Endothelial cell of umbilical vein (primary cell): ENCODE measurements at places on chromosomes 2 and 18. TPM values are rescaled to one million over a fixed set of nuclear protein-coding genes. Genes with fewer than 3 reads are reported as not detected.

GRCh38 chr2:104236491-104236890 is 617.4 kb upstream of the POU3F3 start:
- no peak for DNase-seq

GRCh38 chr18:41323044-41323443 is 632.0 kb upstream of the PIK3C3 start:
- peak; percentile 75 for DNase-seq

- no peak for DNase-seq
Observed at GRCh38 chr2:88657131-88657530, 29.9 kb upstream of the EIF2AK3 start.

GRCh38 chr2:43127208-43127940 is 99.0 kb downstream of the ZFP36L2 start:
- DNase-seq = no peak

- DNase-seq = peak; percentile 71
Observed at GRCh38 chr18:22703883-22704585, 229.1 kb upstream of the RBBP8 start.

DNA sequence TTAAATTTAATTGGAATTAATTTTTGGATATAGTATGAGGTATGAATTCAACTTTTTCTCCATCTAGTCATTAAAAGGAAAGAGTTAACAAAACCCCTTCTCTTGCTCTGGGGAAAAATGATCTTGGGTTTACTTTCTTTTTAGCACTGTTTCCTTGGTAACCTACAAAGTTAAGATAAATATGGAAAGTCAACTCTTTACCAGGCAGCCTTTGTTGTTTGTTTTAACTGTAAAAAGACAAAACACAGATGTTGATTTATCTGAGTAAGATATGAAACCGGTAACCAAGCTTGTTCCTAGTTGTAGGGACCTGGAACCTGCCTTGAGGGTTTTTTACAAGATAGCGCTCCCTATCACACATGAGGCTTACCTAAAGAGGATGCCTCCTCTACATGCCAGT is 10.1 kb upstream of the SANBR start:
- DNase-seq = no peak

DNA sequence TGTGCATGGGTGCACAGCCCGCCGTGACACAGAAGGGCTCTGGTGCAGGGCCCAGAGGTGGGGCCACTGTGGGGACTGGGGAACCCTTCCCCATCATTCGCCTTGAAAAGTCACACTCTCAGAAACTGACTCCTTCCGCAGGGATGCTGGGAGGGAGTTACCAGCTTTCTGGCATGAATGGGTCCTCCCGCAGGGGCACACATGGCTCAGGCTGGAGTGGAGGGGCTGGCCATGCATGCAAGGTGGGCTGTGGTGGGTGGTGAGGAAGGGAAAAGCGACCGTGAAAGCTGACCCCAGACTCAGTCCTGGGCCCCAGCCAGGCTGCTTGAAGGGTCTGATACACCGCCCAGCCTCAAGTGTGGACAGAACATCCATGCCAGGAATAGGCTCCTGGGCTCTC is 201.1 kb downstream of the TNS1 start:
- no peak for DNase-seq

DNA sequence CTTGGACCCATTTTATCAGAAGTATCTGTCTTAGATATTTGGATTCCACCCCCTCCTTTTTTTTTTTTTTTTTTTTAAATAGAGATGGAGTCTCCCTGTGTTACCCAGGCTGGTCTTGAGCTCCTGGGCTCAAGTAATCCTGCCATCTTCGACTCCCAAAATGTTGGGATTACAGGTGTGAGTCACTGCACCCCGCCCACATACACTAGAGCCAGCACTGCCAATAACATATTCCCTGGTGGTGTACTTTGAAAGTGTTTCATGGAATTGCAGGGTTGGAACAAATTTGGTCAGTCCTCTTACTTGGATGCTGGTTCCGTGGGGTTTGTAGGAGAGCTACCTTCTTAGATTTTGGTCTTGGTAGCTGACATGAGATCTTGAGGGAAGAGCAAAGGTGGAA is 15.0 kb downstream of the PDCL3 start:
- DNase-seq = no peak

- peak; percentile 14 for DNase-seq
Observed at GRCh38 chr2:195620501-195620900, 36.5 kb upstream of the SLC39A10 start.

GRCh38 chr2:109345091-109345490 is 216.1 kb downstream of the SH3RF3 start:
- no peak for DNase-seq

DNA sequence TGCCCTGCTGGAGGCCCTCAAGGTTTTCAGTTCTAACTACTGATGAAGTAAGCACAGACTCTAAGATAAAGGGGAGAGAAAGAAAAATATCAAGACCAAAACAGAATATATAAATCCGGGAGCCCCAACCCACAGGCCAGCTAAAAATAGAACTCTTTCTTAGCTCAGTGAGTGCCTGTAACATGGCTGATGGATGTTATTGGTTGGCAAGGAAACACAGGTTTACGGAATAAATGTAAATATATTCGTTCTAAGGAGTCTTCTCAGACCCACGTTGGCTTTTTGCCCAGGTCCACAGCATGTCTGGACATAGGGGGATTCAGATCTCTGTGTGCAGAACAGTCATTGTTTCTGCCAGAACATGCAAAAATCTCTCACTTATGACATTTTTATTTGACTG is 139.0 kb upstream of the SERPINE2 start:
- DNase-seq = no peak

DNA sequence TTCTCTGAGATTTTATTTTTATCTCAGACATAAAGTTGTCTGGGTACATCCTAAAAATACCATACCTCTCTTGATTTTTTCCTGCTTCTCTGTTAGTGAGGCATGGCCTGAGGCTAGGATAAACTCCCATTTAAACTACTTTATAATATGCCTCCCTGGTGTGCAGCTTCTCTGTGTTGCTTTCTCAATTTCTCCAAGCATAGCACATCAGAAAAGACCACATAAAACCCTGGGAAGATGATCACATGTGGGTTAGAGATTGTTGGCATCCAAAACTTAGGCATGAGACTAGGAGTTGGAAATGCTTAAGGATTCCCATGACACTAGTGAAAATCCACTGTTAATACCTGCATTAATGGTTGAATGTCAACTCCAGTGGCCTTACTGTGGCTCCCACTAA is 254.6 kb downstream of the RND3 start:
- DNase-seq = no peak

- DNase-seq = peak; percentile 67
Observed at GRCh38 chr18:71324356-71324755, 1035.5 kb downstream of the SOCS6 start.

DNA sequence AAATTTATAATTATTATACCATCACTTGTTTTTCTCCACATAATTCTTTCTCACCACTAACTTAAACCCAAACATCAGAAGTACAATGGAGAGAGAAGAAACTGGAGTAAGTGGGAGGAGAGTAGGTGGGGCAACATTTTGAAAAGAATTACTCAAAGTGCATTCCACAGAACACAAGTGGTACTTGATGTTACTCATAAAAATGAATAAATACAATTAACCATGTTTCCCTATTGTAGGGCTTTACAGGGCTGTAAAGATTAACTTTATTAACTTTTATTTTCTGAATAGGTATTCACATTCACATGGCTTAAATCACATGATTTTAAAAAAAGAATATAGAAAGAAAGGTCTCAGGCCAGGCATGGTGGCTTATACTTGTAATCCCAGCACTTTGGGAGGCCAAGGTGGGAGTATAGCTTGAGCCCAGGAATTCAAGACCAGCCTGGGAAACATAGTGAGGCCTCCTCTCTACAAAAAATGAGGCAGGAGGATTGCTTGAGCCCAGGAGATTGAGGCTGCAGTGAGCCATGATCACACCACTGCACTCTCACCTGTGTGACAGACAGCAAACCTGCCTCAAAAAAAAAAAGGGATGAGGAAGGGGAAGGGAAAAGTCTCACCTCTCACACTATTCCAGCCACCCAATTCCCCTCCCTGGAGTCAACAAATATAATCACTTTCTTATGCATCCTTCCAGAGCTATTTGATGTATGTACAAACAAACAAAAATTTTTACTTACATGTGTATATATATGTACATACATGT is 47.1 kb downstream of the KCNG3 start:
- DNase-seq = no peak

GRCh38 chr18:79510731-79511241 is 115.1 kb downstream of the NFATC1 start:
- DNase-seq = no peak

DNA sequence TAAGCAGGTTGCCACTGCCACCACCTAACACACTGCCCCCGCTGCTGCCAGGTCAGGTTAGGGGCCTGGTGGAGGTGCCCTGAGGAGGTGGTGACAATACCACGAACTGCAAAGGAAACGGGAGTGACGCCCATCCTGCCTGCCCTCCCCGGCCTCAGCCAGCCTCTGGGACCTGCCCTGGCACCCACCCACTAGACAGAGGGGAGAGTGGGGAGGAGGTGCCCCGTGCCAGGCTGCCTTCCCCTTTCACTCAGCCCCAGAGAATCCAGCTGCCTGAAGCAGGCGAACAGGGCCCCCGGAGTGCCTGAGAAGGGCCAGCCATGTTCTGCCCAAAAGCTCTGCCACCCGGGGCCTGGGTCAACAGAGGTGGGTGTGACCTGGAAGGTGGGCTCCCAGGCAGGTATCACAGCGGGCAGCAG is 44.5 kb upstream of the FOSL2 start:
- DNase-seq = no peak

- no peak for DNase-seq
Observed at GRCh38 chr2:203750346-203751068, 44.1 kb downstream of the CD28 start.

GRCh38 chr2:140551287-140551686 is 1579.5 kb downstream of the LRP1B start:
- no peak for DNase-seq

- no peak for DNase-seq
Observed at GRCh38 chr2:80476535-80477117, 172.1 kb upstream of the LRRTM1 start.

GRCh38 chr18:49677762-49678413 is 116.0 kb downstream of the LIPG start:
- peak; percentile 53 for DNase-seq

- no peak for DNase-seq
Observed at GRCh38 chr18:73040247-73040646, 172.5 kb upstream of the NETO1 start.

GRCh38 chr18:46070815-46071652 is 1.0 kb downstream of the PSTPIP2 start:
- DNase-seq = no peak

- no peak for DNase-seq
Observed at GRCh38 chr2:132788310-132788838, 118.4 kb upstream of the LYPD1 start.

- peak; percentile 78 for DNase-seq
Observed at GRCh38 chr2:54838585-54839035, 115.1 kb downstream of the EML6 start.

DNA sequence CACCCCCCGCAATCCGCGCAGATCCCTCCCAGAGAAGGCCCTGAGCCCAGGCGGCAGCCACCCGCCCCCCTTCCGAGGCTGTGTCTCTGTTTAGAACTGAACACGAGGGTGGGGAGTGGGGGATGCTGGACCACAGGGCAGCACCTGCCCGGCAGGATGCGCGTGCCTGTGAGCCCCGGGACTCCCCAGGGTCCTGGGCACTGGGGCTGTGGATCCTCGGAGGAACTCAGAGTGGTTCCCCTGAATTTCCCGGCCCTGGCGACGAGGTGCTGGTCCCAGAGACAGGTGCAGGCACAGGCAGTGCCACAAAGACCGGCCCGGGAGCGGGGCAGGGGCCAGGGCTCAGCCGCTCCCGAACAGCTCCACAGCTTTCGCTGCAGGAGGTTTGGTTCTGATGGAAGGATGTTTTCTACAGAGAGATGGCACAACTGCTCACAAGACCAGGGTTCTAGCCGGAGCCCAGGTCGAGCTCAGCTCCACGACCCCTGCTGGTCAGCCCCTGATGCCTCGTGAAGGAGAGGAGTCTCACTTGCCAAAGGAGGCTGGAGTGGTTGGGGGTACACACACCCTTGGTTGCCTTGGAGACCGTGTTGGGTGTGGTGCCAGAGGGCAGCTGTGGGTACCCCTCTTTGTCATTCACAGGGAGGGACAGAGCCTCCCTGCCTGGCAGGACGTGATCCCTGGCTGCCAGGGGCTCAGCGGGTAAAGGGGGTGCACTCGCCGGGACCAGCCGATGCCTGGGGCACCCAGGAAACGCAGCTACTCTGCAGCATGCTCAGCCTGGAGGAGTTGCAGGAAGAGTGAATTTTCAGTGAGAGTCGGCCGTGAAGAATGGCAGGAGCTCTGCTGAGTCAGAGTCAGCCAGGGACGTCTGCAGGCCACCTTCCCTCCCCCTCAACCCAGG is 4.4 kb upstream of the NEU4 start:
- DNase-seq = no peak

DNA sequence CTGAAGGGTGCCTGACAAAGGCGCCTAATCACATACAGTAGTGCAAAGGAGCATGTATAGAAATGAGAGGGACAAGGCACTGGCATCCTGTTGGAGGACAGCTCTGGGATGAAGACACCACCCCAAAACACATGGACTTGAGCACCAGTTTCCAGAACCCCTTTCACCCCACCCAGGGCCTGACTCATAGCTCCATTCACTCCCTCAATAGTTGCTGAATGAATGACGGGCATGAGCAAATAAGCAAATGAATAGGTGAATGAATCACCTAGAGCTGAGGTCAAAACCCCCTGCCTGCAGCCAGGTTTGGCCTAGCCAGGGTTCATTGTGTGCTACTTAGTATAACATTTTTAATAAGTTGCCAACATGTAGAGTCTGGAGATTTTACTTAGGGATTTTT is 66.3 kb downstream of the NRP2 start:
- no peak for DNase-seq

Gene HK2
- 11.0 and 13.0 TPM in 2 replicates for total RNA-seq

Gene CYP1B1
- total RNA-seq = not detected in 2 replicates

Gene TMEM247
- total RNA-seq = not detected in 2 replicates

Gene PPP3R1
- 61.9 and 62.2 TPM in 2 replicates for total RNA-seq

Gene WDCP
- 15.4 and 15.9 TPM in 2 replicates for total RNA-seq

Gene AKAIN1
- total RNA-seq = not detected in 2 replicates

Gene SLC14A1
- not detected in 2 replicates for total RNA-seq

Gene UCN
- total RNA-seq = 0.75 TPM in 1 of 2 replicates, not detected in the other

Gene FOSL2
- 83.7 and 85.3 TPM in 2 replicates for total RNA-seq

Gene ACVR2A
- 7.5 and 7.9 TPM in 2 replicates for total RNA-seq

Gene RNF138
- total RNA-seq = 24.6 and 31.5 TPM in 2 replicates

Gene MBD2
- 105 and 110 TPM in 2 replicates for total RNA-seq

Gene GPR17
- total RNA-seq = not detected in 2 replicates

Gene GPR35
- total RNA-seq = 0.25 and 0.33 TPM in 2 replicates
